NCI-H187 (cell line): ENCODE measurements at places on chromosomes 2 and 18.

DNA sequence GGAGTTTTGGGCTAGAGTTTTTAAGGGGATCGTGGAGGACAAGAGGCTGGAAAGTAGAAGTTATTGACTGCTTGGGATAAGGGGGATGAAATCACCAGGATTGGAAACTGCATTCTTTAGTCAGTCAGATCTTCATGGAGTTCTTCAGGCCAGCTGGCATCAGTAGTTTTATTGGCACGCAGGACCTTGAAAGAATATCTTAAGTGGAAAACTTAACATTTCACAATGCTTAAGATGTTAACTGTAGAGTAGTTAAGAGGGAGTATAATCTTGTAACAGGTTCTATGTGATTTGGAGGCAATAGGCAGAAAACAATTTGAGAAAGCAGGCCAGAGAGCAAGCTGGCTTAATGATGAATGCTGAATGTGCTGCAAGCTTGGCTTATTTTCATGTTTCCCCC is 300.4 kb upstream of the KCNH7 start:
- DNase-seq, result no peak

GRCh38 chr2:219218732-219219701 is at the start of gene ABCB6:
ABCB6 (minus strand) TSS chr2:219218958; CDS start chr2:219218673, 285 bp downstream.
- DNase-seq, result peak; percentile 83

GRCh38 chr2:68157002-68157401 is 686 bp upstream of the PNO1 start:
- DNase-seq, result peak; percentile 30

DNA sequence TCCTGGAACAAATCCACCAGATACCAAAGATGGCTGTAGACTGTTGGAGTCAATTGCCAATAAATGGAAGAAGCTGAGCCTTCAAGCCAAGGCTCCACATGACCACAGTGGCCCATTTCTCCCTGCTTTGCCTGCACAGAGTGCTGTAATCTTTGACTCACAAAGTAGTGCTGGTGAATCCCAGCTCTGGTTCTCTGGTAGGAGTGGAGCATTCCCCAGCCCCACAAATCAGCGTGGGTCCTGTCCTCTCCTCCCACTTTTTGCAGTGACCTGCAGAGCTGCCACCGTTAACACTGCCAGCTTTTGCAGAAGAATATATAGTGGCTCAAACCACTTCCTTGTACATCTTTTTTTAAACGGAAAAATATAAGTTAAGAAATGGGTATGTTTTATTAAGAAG is 93.9 kb downstream of the MGAT5 start:
- DNase-seq, result no peak

DNA sequence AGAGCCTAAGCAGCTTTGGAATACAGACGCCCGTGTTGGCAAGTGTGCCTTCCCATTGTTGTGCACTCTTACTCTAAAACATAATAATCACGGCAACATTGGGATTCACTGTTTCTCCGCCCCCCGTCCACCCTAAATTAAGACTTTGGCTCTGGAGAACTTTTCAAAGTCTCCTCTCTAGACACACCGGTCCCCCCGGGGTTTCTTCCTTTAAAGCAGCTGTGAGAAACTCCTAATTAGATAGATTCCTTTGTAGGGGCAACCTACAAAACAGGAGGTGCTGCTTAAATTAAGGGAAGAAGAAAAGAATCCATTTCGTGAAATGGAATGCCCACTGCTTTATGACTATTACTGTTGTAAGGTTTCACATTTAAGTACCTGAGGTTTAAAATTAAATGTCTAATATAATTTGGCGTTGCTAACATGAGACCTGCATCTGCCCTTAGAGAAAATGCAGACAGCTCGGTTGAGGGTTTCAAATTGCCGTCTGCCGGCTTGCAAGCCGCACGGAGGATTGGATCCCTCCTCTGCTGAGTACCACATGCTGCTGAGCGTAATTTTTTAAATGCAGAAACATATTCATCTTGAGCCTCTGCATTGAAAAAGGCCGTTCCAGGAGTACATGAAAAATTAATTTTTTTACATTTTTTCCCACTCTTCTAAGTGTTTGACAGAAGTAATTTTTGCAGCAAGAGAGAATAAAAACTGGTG is 233.3 kb downstream of the GBX2 start:
- no peak for DNase-seq

DNA sequence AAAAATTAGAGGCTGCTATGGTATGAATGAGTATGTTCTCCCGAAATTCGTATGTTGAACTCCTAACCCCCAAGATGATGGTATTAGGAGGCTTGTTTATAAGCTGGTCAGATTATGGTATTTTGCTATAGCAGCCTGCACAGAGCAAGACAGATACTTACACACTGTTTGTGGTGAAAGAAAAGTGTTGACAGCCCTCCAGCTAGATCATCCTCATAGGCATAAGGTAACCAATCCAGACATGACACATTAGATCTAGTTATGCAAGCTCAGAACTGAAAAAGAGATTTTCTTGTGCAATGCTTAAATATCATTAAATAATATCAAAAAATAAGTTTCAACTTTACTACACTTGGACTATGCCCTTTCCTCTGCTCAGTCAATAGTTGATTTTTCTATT is 107.1 kb downstream of the ABCA12 start:
- DNase-seq, result no peak

- DNase-seq, result no peak
Observed at GRCh38 chr18:22324191-22325131, 93.3 kb downstream of the CTAGE1 start.

DNA sequence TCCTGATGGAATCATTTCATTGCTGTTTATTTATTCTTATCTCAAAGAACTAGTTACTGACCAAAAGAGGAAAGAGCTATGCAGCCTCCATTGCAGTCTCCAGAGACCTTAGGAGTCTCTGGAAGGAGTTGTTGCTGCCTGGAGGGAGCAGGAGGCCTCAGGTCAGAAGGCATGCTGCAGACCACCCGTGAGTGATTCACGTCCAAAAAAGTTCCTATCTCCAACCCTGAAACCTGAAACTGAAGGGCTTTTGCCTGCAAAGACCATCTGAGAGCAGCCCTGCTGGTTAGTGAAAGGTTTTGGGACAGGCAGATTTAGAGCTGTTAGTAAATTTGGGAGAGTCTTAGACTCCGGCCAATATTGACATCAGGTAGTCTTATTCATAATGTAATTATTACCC is 29.1 kb downstream of the SLC25A52 start:
- DNase-seq, result no peak

DNA sequence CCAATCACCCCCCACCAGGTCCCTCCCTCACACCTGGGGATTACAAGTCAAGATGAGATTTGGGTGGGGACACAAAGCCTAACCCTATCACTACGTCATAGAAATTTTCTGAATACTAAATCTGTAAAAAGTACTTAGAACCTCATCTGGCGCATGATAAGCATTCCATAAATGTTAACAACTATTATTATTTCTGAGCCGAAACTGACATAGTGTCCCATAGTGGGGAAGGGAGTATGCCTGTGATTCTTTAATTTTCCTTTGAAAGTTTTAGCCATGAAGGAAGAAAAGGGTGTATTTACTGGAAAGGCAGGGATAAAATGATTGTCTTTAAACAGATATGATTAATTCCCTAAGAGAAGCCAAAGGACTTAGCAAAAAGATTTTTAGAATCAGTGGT is 71.4 kb downstream of the FHOD3 start:
- DNase-seq, result no peak

GRCh38 chr2:240250985-240251847 is 110.8 kb upstream of the OTOS start:
- no peak for DNase-seq

DNA sequence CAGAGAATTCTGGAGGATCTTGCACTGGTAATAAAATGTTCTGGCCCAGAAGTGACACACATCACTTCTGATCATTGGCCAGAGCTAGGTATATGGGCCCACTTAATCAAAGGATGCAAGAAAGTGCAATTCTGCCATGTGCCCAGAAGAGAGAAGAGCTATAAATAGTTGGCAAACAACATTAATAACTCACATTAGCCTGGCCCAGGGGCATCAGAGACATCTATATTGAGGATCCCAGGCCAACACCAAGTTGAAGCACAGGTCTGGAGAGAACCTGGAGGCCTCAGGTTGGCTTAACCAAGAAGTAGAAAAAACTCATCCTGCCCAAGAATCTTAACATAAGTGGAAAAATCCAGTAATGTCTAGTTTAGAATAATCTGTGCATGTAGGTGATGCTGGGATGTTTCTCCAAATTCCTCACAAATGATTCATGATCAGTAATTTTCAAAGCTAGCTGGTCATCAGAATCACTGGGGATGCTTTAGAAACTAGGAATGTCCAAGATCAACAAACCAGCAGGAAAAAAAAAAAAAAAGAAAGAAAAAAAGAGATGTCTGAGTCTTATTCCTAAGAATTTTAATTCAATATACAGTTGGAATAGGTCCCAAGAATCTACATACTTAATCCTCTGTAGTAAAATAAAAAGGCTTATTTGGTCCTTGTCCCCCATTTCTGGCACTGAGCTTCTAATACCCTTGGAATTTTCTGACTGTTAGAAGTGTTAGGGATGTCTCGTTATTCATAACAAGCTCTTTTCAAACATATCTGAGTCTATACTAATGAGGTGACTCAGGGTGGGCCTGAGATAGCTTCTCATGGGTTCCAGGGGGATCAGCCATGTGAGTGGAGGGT is 35.0 kb upstream of the EVA1A start:
- no peak for DNase-seq

- no peak for DNase-seq
Observed at GRCh38 chr2:144323946-144324345, 196.0 kb downstream of the ZEB2 start.

DNA sequence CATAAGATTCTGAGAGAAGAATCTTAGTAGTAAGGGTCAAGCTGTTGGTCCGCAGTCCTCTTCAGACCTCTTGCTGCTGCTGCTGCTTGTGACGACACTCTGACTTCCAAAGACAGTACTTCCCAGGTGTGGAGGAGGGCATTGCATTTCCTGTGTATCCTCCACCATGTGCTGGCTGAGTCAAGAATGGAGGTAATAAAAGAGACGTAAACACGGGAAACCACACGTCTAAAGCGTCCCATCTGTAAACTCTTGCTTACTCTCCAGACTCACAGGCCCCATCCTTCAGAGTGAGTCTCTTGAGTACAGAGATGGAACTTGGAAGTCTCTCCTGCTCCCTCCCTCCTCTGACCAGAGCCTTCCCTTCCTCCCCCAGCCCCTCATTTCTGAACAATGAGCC is 25.6 kb downstream of the KLHL29 start:
- DNase-seq, result no peak

DNA sequence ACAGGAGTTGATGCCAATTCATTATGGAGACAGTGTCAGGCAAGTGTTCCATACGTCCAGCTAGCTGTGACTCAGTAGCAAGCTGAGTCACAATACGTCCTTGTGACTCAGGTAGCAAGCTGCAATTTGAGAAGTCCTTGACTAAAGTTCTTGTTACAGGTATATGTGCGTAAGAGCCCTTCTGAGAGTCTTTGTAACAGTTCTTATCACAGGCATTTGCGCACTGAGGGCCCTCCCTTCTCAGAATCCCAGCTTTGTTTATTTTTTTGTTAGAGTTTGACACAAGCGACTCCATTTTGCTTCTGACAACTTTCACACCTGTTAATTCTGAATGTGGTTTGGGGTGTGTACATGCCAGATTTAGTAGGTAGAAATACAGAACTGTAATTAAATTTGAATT is 20.1 kb upstream of the ACMSD start:
- DNase-seq, result no peak
